ENCODE measurements at places on chromosomes 3 and 15. TPM values are rescaled to one million over a fixed set of nuclear protein-coding genes. Genes with fewer than 3 reads are reported as not detected.

The HTR3E gene
- polyA plus RNA-seq, result not detected

The ECE2 gene
- polyA plus RNA-seq, result not detected

The A4GNT gene
- not detected for polyA plus RNA-seq

The TNFAIP8L3 gene
- polyA plus RNA-seq, result 2.4 TPM

The CYP11A1 gene
- polyA plus RNA-seq, result 2.7 TPM

The FAM81A gene
- polyA plus RNA-seq, result 10.4 TPM

The RBPMS2 gene
- polyA plus RNA-seq, result 24.2 TPM

The SLC28A2 gene
- polyA plus RNA-seq, result 0.17 TPM

Measured in kidney (tissue), 22 donors.